Activated T-cell treated with anti-CD3 and anti-CD28 coated beads for 24 hours (primary cell): ENCODE measurements at places on chromosomes 7 and 10.
A peak's percentile ranks its signal among the peaks of the same experiment; 100 is the strongest.

- DNase-seq = no peak
These were observed 69.2 kb upstream of the EFCAB10 start for GRCh38 chr7:105650382-105650970.

GRCh38 chr7:91357379-91357778 is 93.1 kb downstream of the FZD1 start:
- DNase-seq = no peak

GRCh38 chr7:78862411-78862900 is 591.0 kb downstream of the MAGI2 start:
- no peak for DNase-seq

DNA sequence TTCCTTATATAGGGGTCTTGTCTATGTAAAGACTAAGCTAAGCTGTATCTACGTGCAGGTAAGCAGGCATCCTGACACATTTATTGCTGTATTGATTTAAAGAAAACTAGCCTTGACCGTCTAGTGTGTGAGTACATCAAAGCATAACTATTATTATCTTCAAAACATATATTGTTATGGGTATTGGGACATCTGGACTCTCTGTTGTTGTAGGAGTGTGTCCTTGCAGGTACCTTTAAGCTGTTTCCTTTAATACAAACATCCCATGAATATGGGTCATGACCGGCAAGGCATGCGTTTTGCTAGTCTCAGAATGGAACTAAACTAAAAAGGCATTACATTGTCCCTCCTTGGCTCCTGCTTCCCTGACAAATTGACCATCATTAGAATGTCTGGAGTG is 35.1 kb upstream of the AKR1E2 start:
- no peak for DNase-seq

DNA sequence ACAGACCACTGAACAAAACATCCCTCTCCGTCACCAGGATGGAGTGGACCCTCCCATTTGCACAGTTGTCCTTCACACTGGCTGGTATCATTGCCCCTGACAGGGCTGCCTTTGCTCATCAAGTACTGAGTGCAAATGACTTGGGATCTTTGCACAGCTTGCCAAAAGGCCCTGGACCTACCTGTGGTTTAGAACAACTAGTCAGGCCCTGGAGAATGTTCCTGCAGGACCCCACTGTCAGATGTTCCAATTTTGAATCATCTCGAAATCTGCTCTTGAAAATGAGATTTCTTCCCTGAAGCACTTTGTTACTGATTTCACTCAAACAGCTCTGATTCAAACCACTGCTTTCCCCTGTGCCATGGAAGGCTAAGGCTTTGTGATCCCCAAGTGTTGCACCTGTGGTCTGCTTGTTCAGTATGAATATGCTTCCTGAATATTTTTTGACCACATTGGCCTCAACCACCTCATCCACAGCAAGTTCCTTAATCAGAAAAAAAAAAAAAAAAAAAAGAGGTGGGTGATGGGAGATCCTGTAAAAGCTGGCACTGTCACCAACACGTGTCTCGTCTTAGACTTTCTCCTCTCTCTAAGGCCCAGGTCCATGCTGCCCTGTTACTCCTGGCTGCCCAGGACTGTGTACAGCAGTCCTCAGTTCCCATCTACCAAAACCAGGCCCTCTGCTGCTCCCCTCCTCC is 2.7 kb upstream of the AOAH start:
- no peak for DNase-seq

GRCh38 chr7:104111271-104111670 is 96.5 kb downstream of the ORC5 start:
- DNase-seq = no peak

DNA sequence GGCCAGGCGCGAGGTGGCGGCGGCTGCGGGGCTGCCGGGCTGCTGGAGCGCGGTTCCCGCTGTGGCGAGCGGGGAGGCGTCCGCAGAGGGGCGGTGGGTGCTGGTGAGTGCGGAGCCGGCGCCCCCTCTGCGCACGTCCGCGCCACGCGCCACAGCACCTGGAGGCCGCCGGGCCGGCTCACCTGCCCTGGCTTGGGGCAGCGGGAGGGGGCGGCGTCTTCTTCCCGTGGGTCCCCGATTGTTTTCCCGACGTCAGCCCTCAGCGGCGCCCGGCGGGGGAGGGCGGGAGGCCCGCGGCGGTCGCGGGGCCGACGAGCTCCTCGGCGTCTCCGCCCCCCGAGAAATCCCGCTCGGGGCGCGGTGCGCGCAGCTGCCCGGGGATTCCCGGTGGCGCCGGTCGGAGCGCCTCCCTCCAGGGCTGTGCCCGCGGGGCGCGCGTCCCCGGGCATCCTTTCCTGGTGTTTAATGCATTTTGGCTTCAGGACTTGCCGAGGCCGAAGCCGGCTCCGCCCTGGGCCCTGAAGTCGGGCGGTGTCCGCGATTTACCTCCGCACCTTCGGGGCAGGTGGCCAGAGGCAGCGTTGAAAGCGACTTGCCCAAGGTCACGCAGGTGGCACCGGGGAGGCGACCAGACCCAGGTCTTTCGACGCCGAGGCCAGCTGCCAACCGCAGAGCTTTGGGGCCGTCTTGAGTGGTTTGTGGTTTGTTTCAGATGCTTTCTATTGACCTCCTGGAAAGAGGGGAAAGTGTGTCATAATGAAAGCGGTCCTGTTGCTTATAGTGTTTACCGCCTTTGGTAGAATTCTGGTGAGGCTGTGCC is 561 bp downstream of the PLEKHA1 start:
- peak; percentile 58 for DNase-seq

- no peak for DNase-seq
These were observed 181.3 kb upstream of the FZD1 start for GRCh38 chr7:91082852-91083495.

DNA sequence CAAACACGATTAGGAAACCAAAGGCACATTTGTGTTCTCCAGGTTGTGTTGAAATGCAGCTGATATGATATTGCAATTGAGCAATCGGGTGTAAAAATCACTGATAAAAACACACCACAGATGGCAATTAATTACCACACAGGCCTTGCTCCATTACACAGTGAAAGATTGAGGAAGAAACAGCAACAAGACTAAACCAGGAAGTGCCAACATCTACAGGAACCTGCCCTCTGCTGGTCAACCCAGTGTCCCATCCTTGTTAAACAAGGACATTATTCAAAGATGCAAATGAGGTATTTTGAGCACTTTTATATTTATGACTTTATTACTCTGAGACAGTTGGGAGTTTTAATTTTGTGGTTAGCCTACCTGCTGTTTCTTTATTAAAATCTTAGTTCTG is 765.6 kb upstream of the GHITM start:
- no peak for DNase-seq

DNA sequence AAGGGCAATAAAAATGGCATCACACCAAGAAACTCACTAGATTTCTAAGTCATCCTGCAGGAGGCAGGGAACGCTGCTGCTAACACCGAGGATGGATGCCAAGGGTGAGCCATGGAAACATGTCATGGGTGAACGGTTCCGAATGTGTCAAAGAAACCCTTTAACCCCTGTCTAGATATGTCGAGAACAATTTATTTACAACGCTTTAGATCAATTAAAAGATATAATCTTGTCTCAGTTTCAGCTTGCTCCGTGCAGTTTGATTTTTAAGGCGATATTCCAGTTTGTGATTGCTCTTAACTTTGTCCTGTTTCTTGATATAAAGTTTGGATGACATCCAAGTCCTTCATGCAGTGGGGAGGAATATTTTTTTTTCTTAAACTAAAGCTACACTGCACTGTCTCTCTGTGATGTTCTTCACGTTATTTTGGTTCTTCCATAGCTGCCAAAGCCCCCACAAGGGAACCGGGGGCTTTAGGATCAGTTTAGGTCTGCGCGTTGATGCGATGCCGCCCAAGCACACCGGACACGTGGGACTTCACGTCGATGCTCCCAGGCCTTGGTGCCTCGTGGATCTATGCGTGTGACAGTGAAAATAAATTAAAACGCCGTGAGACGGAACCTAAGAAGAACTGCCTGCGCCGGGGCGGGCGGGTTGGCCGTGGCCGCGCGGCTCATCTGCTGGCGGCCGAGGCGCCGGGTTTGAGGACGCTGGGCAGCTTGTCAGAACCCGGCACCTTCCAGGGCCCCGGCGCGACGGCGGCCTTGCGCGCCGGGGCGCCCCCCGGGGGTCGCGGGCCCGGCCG is 220.3 kb downstream of the PHTF2 start:
- DNase-seq = no peak

DNA sequence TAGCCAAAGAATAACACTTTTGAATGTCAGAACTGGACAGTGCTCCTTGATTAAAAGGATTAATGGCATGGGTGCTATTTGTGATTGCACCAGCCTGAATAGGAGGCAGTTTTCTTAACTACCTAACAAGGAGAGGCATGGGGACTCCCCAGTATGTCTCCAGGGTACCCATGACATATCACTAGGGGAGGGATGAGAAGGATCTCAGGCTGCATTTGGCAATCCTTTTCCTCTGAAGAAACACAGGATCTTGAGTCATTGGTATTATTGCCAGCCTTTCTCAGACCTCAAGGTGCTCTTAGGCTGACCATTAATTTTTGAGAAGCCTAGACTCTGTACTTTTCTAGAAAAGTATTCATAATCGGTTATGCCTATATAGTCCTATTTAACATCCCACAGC is 77.5 kb upstream of the NPVF start:
- DNase-seq = no peak

DNA sequence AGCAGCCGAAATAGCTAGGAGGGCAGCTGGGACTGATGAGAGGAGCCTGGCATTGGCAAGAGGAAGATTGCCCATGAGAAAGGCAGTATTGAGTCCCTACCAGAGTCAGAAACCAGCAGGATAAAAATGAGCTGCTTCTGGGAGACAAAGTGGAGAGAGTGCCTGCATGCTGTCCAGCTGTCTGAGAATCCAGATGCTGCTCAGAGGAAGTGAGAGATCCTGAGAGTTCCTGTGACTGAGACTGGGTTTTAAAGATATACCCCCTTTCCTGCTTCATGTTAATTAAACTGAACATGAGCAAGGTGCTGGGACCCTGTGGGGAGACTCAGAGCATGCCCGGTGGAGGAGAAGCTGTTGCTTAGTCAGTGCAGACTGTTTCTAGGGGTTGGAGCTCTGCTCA is 107.5 kb downstream of the KIF20B start:
- no peak for DNase-seq
